COR-L47 (cell line): ENCODE measurements at places on chromosomes 2 and 18.

DNA sequence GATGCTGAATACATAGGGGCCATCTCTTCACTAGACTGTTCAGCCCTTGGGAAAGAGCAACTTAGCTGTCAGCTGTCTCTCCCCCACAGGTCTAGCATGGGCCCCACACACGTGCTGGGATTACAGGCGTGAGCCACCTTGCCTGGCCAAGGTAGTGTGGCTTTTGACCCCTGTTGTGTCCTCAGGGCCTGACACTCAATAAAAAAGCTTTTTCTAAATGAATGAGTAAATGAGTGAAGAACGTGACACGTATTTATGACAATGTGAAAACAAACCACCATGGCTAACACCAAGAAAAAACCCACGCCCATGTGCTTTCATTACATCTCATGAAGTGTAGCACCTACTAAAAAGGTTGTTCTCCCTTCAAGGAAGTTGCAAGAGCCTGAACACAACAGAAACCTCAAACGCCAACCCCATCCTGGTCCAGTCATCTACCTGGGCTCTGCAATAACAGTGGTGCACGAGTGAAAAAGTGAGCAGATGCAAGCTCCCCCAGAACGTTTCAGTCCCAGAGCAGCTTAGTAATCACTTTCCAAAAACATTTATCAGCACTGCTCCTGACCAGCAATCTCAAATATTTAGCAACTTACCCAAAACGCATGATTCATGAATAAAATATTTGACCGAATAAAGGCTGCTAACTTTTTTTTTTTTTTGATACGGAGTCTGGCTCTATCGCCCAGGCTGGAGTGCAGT, 3.4 kb downstream of the WDFY1 start:
- no peak for DNase-seq

GRCh38 chr2:35468245-35468644, 887.3 kb upstream of the CRIM1 start:
- no peak for DNase-seq

- DNase-seq, result no peak
Observed at GRCh38 chr2:75175456-75175855, 23.9 kb downstream of the TACR1 start.

GRCh38 chr2:239948100-239948881, 76.9 kb downstream of the NDUFA10 start:
- no peak for DNase-seq

DNA sequence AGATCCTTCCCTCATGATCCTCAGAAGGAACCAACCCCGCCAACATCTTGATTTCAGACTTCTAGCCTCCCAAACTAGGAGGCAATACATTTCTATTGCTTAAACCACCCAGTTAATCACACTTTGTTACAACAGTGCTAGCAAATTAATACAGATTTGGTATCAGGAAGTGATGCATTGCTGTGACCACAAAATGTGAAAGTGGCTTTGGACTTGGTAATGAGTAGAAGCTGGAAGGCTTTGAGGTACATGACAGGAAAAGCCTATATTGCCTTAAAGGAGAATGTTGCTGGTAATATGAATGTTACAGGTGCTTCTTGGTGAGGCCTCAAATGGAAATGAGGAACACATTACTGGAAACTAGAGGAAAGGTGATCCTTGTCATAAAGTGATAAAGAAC, 260.3 kb downstream of the SATB2 start:
- no peak for DNase-seq

- DNase-seq, result no peak
Observed at GRCh38 chr2:121638333-121638732, 10.9 kb downstream of the CLASP1 start.

- no peak for DNase-seq
Observed at GRCh38 chr18:79494936-79495335, 99.2 kb downstream of the NFATC1 start.

- DNase-seq, result no peak
Observed at GRCh38 chr2:30164131-30164925, 17.5 kb downstream of the YPEL5 start.

GRCh38 chr2:73908689-73909652, 16.2 kb downstream of the ACTG2 start:
- no peak for DNase-seq

DNA sequence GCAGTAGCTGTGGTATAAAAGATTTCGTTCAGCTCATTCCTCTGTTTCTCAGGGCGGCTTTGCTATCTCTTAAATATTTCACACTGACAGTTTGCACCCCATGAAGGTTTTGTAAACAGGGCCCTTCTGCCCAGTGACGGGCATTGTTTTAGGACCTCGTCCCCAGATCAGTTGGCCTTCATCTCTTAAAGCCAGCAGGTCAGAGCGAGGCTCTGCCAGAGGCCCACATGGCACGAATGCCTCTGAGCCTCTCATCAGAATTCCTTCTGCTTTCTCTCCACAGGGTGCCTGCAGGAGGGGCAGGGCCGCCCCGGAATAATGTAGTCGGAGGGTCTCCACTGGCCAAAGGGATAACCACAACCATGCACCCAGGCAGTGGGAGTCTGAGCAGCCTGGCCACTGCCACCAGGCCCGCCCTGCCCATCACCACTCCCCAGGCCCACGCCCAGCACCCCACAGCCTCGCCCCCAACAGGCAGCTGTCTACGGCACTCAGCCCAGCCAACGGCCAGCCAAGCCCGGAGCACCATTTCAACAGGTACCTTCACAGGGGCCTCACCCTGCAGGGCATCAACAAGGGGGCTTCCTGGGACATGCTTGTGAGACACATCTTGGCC, 177.0 kb downstream of the SEPTIN10 start:
- peak; percentile 12 for DNase-seq

DNA sequence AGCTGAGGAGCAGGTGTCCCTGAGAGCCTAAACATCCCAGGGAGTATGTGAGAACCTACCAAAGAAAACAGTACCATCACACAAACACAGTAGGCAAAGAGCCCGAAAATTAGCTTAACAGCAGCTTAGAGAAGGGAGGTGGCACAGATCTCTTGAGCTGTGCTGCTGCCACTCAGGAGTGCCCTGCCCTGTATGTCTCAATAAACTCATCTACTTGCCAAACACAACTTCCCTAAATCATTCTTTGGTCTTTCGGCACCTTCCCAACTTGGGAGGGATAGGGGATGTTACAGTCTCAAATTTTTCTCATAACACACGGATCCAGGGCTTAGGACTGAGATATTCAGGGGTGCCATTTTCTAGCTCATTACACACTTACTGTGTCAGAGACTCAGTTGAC, 45.3 kb upstream of the C1D start:
- no peak for DNase-seq

DNA sequence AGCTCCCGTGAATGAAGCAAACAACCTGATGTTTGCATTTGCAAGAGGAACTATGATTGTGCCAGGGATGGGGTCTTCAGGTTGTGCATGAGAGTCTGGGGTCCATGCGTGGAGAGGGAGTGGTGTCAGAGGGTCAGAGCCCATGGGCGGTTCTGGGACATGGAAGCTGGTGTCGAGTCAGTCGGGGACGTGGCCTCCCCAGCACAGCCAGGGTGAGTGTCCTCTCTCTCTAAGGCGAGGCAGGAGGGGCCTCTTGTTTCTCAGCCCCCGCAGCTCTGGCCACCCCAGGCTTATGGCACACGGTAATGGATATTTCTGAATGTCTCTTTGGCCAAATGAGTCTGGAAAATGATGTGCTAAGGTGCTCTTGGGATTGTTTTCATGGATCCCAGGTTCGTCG, 118.6 kb downstream of the RTP5 start:
- DNase-seq, result no peak

GRCh38 chr18:38369772-38370690, 804.4 kb upstream of the CELF4 start:
- DNase-seq, result no peak

- DNase-seq, result no peak
Observed at GRCh38 chr2:48444404-48444803, 85.5 kb upstream of the STON1 start.

- no peak for DNase-seq
Observed at GRCh38 chr2:196220671-196221070, 49.3 kb upstream of the STK17B start.

GRCh38 chr2:39739386-39739785, 39.7 kb downstream of the THUMPD2 start:
- DNase-seq, result no peak

GRCh38 chr2:240327566-240327965, 107.9 kb upstream of the GPC1 start:
- DNase-seq, result no peak

DNA sequence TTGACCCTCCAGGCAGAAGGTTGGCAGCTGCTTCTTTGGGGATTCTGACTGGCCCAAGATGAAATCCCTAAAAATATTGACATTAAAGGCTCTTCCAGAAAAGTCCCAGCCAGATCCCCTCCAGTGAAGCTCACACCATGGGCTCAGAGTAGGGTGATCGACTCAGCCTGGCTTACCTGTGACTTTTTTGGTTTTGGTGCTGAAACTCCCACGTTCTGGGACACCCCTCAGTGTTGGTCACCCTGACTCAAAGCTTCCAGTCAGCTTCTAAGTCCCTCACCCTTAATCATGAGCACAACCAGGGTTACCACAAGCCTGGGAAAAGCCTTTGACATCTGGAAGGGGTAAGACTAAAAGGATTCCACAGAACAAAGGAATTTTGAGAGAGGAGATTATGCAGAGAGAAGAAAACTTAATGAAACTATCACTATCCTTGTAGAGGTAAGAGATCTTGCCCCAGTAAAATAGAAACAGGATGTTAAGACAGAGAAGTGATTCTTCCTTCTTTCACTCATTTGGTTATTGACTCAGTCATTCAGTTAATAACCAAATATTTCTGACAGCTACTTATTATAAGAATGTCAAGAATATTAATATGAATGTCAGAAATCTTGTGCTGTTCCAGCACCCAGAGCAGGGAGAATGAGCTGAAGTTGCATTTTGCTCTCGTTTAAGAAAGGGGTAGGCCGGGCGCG, 66.8 kb upstream of the SEC11C start:
- no peak for DNase-seq

- DNase-seq, result no peak
Observed at GRCh38 chr2:196590286-196590685, 49.2 kb upstream of the CCDC150 start.

DNA sequence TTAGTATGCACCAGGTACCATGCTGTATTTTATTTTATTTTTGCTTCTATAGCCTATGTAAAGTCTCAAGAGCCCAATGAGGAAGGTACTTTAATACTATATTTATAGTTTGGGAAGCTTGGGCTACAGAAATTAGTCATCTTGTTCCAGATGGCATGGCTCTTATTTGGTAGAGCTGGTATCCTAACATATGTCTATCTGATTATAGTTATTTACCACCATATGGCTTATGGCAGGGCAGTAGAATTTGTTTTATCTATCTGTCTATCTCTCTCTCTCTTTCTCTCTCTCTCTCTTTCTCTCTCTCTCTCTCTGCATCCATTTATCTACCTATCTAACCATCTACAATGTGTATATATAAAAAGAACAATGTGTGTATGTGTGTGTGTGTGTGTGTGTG, 1293.7 kb upstream of the SLC39A10 start:
- no peak for DNase-seq

GRCh38 chr2:211349031-211349430, 792.6 kb downstream of the CPS1 start:
- DNase-seq, result no peak

DNA sequence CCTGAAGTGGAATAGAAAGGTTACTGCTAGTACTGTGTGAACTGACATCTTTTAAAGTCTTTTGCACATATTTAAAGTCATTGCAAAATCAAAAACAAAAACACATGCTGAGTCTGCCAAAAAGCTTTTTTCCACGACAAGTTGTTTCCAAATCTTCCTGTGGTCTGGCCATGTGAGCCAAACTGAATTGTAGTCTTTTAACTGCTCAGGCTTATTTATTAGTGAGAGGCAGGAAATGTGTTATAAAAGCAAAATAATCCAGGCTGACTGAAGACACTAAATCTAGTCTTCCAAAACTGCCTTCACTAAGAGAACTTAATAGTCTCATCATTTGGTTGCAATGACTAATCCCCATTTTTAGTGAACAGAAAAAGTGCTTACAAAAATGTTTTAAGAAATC, 2.3 kb downstream of the KRCC1 start:
- no peak for DNase-seq

DNA sequence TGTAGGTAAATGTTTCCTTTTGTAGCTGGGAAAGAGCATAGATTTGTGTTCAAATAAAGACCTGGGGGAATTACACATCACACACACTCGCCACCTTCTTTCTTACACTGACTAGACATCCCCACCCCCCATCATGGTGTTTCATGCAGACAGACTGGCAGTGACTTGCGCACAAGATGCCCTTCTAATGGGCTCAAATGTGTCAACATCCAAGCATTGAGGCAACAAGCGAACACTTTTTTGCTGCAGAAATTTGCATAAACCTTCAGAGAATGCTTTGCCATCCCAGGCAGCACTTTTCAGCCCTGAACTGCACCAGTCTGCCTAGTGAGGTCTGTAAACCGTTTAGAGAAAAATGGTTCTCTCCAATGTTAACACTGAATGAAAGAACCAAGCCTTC, 4.5 kb downstream of the HOXD8 start:
- DNase-seq, result no peak

DNA sequence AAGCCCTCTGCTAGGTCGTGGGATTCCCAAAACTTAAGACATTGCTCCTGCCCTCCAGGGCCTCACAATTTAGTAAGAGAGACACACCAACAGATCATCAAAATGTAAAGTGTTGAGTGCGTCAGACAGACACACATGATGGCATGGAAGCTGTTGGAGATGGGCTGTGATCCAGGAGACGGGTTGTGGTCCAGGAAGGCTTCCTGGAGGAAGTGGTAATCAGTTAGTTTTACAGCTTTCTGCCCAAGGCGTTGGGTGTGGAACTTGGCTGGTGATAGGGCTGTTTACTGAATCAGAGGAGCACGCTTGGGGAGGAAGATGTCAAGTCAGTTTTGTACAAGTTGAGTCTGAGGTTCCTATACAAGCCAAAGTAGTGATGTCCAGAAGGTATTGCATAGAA, 24.0 kb upstream of the GLI2 start:
- no peak for DNase-seq

GRCh38 chr2:118040891-118041290, 27.0 kb upstream of the CCDC93 start:
- DNase-seq, result no peak

DNA sequence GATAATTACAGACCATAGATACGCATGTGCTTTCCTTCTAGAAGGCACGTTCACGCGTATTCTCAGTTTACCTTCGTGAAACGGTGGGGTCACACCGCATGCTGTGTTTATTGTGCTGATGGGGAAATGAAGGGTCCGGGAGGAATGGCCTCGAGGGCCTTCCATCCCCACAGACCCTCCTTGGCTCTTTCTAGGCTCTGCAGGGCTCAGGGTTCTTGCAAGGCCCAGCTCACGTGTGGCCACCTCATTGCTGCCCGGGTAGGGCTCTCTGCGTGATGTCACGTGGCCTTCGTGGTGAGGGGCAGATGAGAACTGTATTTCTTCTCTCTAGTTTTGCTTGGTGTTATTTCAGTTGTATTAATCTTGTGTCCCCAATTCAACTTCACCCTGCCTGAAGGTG, 133.5 kb upstream of the ALKAL2 start:
- no peak for DNase-seq

DNA sequence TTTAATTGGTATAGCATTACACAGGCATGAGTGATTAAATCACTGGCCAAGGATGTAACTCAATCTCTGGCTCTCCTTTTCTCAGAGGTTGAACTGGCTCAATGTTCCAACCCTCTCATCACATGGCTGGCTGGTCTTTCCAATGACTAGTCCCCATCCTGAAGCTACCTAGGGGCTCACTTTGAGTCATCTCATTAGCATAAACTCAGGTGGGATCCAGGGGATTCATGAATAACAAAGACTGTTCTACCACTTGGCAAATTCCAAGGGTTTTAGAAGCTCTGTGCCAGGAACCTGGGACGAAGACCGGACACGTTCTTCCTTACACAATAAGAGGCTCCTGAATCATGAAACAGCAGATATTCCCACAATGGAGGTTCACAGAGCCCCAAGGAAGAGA, 145.0 kb upstream of the SPATS2L start:
- no peak for DNase-seq

- no peak for DNase-seq
Observed at GRCh38 chr2:55838653-55839052, 84.9 kb downstream of the EFEMP1 start.
